ENCODE measurements at places on chromosomes 12 and 14. TPM values are rescaled to one million over a fixed set of nuclear protein-coding genes. Genes with fewer than 3 reads are reported as not detected.

The SLC5A8 gene
- total RNA-seq = not detected

The MORN3 gene
- total RNA-seq = not detected

The RHOJ gene
- total RNA-seq = 1.6 TPM

DNA sequence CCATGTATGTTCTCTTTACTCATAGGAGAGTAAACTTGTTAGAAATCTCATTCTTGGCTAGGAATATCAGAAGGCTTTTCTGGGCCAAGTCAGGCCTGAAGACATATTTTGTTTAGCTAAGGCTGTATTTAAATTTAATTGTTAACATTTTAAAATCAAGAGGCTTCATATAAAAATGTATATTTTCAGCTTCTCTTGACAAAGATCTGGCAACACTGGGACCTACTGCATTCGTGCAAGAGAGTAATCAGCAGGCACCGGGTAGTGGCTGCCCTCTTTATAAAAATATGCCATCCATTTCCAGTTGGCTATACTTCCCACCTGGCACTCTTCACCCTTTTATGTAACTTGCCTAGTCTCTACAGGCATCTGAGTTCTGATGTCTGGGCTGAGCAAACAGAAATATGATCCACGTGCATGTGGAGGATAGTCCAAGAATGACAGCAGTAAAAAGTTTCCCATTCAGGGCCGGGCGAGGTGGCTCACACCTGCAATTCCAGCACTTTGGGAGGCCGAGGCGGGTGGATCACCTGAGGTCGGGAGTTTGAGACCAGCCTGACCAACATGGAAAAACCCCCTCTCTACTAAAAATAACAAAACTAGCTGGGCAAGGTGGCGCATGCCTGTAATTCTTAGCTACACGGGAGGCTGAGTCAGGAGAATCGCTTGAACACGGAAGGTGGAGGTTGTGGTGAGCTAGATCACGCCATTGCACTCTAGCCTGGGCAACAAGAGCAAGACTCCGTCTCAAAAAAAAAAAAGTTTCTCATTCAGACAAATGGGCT is 2.0 kb upstream of the SOS2 start:
- DNase-seq = no peak

- peak; percentile 17 for DNase-seq
These were observed 13.7 kb downstream of the TRIM9 start for GRCh38 chr14:51081209-51081608.

GRCh38 chr14:53925201-53925766 is 31.3 kb downstream of the BMP4 start:
- DNase-seq = no peak

- DNase-seq = no peak
These were observed 113.0 kb downstream of the GLT1D1 start for GRCh38 chr12:128966203-128966810.
